Activated gamma-delta T cell treated with Interleukin-2 at 50 U/mL for 16 hours (primary cell): ENCODE measurements at places on chromosomes 3 and 15.

GRCh38 chr3:62145086-62145757, 228.1 kb downstream of the FEZF2 start:
- DNase-seq: no peak

- DNase-seq: no peak
These were observed 243.1 kb upstream of the SETMAR start for GRCh38 chr3:4060064-4060463.

GRCh38 chr3:36558961-36559360, 178.7 kb downstream of the STAC start:
- no peak for DNase-seq

GRCh38 chr3:55584716-55585368, 97.7 kb upstream of the WNT5A start:
- DNase-seq: no peak

GRCh38 chr3:51802106-51802703, 23.2 kb upstream of the IQCF6 start:
- no peak for DNase-seq

GRCh38 chr15:89143503-89144162, 55.4 kb downstream of the ABHD2 start:
- no peak for DNase-seq

- no peak for DNase-seq
These were observed 74.1 kb downstream of the LRTM1 start for GRCh38 chr3:54853573-54854404.

DNA sequence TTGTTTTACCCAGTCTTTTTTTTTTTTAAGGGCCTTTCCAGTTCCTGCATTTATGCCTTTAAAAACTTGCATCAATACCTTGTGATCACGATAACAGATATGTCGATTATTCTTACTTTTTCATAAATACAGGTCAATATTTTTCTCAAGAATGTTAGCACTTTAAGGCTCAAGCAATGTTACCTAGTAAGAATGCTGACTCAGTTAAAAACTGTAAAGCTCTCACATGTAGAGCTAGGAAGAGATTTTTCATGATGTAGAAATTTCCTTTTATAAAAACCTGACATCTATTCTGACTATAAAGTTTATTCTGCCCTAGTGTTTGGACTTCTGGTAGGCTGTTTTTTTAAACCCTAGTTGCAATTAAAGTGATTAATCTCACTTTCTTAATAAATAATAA, 684.0 kb downstream of the ZBBX start:
- DNase-seq: no peak

DNA sequence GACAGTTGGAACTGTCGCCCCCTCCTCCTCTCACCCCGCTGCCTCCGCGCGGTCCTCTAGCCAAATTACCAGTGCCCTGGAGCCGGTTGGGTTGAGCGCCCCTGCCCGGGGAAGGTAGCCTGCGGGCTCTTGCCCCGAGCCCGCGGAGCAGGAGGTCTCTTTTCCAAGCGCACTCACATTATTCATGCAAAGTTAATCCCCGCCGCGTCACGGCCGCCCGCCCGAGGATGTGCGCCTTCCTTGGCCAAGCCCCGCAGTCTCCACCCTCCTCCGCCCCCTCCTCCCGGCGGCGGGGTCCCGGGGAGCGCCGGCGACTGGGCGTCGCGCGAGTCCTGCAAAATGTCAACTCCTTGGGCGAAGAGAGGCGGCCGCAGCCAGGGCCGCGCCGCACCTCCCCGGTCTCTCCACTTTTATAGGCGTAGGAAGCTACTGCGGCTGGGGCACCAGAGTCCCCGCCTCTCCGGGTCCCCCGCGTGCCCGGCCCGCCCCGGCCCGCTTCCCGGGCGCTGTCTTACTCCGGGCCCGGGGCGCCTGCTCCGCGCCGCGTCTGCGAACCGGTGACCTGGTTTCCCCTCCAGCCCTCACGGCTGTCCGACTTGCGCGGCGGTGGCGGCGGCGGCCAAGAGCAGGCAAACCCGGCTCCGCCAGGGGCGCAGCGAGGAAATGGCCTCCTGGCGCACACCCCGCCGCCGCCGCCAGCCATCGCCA, at the start of gene THRB:
Gene THRB, minus strand, starts transcription at position 233 of the 708 bp plus-strand sequence.
- DNase-seq: no peak

DNA sequence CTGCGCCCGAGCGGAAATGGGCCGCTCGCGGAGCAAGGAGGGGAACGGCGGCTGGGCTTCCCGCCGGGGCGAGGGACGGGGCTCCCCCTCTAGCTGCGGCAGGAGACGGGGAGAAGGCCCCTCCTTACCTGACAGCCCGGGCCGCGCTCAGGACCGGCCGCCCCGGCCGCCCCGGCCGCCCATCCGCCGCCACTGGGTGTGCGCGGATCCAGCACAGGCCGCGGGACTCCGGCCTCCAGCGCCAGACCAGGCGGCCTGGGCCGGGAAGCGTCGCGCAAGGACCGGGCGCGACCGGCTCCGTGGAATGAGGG, 296 bp downstream of the TPRA1 start:
- DNase-seq: no peak

GRCh38 chr3:143291836-143292447, 172.4 kb downstream of the CHST2 start:
- no peak for DNase-seq

GRCh38 chr3:23166845-23167244, 36.3 kb upstream of the UBE2E2 start:
- DNase-seq: no peak

DNA sequence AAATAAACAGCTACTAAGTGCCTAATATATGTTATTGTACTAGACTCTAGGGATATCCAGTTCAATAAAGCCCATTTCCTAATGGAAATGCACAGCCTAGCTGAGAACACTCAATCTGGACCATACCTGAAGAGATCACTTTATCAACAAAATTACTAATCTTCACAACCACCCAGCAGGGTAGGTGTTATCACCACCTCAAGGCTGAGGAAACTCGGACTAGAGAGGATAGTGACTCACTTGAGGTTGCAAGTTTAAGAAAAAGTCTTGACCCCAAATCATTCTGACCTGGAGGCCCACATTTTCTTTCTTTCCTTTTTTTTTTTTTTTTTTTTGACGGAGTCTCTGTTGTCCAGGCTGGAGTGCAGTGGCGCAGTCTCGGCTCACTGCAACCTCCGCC, 3.1 kb upstream of the FMN1 start:
- no peak for DNase-seq

- DNase-seq: no peak
These were observed 38.4 kb downstream of the PML start for GRCh38 chr15:74032606-74033561.

DNA sequence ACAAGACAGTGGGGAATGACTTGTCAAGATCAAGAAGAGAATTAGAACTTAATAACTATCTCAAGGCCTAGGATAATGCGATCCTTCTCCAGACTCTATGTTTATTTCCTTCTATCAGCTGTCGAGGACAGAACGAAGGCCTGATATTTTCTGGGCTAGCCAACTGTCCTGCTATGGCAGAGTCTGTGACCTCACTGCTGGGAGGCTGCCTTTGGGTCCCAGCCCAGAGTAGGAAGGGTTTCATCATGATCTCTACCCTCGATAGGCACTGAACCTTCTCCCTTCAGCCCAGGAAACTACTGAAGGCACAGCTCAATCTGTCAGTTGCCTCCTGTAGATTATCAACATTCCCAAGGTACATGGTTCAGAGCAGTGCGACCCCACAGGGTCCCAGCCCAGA, 237.2 kb downstream of the ATP8B4 start:
- no peak for DNase-seq

GRCh38 chr3:81592101-81592500, 169.3 kb downstream of the GBE1 start:
- DNase-seq: no peak

DNA sequence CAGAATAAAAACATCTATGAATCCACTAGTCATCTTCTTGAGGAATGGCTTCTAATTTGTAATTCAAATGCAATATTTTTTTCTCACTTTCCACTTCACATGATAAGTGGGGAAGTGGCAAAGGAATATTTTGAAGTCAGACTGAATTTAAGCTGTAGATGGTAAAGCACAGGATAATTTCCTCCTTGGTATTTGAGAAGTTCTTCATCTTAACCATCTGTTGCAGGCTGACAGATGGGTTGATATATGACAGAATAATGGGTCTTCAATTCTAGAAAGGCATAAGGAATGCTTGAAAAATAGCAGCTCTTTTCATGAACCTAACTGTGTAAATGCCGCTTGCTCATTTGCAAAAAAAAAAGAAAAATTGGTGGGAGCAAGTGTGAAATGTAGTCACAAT, 66.5 kb upstream of the SNTN start:
- no peak for DNase-seq

DNA sequence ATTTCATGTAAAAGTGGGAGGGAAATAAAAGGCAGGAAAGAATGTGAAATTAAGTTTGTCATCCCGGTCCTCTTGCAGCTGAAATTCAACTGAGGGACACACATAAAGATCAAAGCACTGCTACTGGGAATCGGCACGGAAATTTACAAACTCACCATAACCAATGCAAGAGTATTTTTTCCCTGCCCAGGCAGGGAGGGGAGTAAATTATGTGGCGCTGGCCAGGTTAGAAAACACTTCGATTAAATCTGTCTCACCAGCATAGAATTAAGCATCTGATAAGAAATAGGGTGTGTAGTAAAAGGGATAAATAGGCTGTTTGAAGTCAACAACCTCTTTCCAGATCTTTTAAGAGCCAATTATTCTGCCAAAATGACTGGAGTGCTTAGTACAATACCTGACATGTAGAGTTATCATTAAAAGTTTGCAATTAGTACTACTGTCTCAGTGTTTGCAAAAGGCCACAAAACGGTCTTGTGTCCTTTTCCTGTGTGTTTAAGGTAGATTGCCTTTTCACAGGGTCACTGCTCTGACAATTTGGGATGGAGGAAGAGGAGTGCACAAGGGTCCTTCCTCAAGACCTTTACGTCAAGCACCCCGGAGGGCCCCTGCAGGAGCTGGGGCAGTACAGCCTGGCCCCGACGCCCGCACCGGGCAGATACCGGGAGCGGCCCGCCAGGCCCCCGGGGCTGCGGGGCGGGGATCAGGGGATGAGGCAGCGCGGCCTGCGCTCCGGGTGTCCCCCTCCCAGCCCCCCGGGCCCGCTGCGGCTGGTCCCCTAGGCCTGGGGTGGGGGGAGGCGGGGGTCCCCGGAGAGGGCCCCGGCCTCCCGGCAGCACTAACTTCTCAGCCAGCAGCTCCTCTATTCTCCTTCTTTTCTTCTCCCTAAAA, 651 bp downstream of the UBA3 start:
- DNase-seq: no peak

DNA sequence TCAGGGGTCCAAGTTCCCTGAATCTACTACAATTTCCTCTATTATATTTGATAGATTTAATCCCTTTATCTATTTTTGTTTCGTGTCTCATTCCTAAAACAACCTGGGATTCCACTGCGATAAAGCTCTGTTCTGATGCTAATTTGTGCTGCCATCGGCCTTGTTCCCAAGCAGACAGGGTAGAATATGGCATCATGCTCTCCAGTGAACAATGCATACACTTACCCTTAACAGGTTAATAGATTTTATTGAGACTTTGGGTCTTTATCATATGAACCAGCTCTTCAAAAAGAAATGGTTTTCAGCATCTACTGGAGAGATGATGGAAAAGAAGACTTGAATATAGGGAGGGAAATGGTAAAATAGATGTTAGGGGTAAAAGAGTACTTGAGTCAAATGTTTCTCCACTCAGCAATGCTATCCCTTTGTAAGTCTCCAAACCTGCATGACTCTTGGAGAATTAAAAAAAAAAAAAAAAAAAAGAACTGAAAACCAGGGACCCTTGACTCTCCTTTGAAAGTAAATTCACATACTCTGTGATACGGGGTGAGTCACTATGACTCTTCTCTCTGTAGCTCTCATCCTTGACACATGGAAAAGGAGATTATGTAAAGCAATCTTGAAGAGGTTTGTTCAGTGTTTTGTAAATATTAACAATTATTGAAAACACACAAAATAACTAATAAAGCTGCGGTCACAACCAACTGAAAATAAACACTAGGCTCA, 268.8 kb downstream of the ZBTB20 start:
- no peak for DNase-seq

GRCh38 chr3:66140106-66140505, 80.7 kb upstream of the SLC25A26 start:
- DNase-seq: no peak

DNA sequence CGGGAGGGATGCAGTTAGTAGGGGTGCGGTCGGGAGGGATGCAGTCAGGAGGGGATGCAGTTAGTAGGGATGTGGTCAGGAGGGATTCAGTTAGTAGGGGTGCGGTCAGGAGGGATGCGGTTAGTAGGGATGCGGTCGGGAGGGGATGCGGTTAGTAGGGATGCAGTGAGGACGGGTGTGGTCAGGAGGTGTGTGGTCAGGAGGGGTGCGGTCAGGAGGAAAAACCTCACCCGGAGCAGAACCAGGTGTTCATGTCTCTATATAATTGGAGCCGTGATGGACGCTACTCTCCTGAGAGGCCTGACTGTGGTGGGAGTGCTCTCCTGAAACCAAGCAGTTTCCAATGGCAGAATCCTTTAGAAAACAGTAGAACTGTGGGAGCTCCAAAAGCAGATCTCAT, 95.8 kb downstream of the BDH1 start:
- no peak for DNase-seq

- DNase-seq: no peak
These were observed 31.6 kb downstream of the BDH1 start for GRCh38 chr3:197524128-197524527.

- DNase-seq: peak; percentile 62
These were observed 1.8 kb downstream of the DIPK2A start for GRCh38 chr3:143973259-143974021.

DNA sequence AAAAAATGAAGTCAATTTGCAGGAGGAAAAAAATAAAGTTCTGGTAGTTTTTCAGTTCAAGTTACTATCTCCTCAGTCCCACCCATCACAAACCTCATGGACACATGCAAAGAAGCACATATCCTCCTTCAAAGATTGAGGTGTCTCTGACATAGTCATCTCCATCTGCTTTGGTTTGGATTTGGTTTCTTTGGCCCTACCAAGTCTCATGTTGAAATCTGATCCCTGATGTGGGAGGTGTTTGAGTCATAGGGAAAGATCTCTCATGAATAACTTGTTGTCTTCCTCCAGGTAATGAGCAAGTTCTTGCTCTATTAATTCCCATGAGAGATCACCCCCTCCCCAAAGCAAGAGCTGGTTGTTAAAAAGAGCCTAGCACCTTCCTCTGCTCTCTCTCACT, 446.8 kb downstream of the IGSF11 start:
- DNase-seq: no peak

- no peak for DNase-seq
These were observed 46.9 kb downstream of the SENP2 start for GRCh38 chr3:185632996-185633395.

DNA sequence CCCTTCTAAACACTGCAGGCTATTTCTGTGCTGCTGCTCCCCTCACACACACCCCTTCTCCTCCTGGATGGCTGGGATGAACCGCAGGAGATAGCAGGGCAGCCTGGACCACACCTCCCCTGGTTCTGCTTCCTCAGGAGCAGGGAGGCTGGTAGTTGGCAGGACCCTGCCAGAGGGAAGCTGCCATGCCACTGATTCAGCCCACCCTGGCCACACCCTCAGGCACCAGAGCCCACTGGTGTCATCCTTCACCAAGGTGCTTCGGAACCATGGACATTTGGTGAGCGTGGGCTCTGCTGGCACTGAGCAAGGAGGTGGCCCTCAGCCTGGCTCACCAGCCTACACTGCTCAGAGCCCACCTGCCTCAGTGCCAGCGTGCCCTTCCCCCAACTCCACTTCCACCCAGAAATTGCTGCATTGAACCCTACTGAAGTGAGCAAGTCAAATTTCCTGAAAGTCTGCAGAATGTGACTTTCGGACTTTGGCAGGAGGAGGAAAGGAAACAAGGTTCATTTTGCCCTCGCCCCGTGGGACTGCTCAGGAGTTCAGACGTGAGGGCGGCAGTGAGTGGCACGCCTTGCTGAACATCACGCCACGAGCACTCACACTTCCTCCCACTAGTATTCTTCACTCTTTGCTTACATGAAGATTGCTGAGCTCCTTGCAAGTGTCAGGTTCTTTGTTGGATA, 26.3 kb downstream of the BMF start:
- no peak for DNase-seq

GRCh38 chr3:124383846-124384466, 346.3 kb upstream of the UMPS start:
- no peak for DNase-seq
